Left ventricle myocardium inferior (tissue), 1 donor: ENCODE measurements at places on chromosomes 3 and 15.
A peak's percentile ranks its signal among the peaks of the same experiment; 100 is the strongest.

- DNase-seq: no peak
Measured at GRCh38 chr3:149701206-149701976, 43.6 kb upstream of the WWTR1 start.

DNA sequence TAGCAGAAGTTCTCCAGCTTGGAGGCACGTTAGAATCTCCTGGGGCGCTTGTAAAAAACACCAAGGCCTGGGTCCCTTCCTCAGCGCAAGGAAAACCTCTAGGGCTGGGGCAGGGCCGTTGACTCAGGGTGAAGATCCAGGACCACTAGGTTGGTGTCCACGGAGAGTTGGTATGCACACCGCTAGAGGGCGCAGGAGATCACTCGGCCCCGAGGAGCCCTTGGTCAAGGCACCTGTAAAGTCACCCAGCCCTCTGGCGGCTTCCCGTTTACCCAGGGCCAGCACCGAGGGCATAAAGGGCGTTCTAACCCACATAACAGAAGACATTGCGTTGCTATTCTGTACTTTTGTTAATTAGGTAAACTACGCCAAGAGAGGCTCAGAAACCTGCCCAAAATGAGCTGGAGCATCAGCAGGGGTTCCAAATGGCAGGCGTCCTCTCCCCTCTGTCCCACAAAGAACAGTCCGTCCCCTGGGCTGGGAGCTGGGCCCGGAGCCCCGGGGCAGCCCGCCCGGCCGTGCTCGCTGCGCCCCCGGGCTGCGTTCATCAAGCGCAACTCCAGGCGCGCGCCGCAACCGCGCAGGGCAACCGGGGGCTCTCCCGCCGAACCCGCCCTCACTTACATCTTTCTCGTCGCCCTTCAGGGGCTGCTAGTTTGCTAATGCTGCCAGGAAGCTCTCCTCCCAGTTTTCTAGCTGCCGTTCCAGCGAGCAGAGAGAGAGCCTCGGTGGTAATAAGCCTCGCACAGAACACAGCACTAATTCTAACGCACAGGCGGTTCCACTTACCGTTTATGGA is 332.1 kb downstream of the ARRDC4 start:
- peak; percentile 20 for DNase-seq

DNA sequence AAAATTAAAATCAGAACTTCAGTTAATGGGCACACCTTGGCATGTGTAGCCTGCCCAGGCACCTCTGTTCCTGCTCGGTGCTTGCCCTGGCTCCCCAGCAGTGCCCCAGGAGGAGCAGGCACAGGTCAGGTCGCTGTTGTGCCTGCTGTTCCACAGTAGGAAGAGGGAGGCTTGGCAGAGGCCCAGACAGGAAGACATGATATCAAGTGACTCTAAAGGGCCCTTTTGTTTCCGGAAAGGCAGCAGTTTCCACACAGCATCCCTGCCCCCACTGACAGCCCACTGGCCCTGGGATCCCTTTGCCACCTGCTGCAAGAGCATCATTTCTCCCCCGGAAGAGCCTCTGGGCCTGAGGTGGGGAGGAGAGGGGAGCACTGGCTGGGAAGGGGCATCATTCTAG is 40.5 kb upstream of the HES1 start:
- peak; percentile 56 for DNase-seq

DNA sequence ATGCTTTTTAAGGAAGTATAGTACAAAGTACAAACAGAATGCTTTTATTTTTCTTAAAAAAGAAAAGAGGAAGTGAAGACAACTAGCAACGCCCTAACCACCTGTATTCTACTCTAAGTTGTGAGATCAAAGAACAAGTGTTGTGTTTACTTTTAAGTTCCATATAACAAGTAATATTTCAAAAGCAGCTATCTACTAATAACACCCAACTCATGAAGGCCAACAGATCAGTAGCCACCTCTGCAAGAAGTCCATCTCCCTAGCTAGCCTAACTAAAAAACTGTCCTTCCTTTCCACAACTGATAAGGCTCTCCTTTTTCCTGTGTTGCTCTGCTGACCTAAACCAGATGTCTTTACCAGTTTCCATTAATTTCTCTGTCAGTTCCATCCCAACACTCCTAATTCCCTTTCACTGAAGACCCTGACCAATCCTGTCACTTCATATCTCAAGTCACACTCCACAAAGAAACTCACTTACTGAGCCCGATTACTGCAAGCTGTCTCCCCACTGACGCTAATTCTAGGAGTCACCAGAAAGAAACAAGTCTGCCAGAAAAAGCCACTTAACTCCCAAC is 26.9 kb downstream of the PHC3 start:
- DNase-seq: no peak

DNA sequence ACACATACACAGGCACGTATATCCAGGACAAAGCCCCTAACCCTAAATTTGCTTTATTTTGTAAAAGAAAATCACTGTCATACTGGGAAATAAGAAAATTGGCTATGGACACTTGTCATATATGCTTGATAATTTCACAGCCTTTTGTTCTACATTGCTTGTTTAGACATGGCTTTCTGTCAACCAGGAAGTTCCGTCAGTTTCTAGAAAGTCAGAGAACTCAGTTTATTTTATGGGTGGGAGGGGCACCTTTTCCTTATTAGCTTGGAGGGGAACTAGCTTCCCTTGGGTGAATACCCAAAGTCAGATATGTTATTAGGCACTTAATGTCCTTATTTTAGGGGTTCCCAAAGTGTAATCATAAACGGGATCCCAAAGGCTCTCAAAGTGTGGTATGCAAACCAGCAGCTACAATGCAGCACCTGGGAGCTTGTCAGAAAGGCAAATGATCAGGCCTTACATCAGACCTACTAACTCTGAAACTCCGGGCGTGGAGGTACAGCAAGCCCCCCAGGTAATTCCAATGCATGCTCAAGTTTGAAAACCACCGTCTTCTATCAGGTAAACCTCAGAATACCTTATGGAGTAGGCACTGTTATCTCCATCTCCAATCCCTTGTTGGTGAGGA is 50.1 kb downstream of the CADPS start:
- DNase-seq: no peak

DNA sequence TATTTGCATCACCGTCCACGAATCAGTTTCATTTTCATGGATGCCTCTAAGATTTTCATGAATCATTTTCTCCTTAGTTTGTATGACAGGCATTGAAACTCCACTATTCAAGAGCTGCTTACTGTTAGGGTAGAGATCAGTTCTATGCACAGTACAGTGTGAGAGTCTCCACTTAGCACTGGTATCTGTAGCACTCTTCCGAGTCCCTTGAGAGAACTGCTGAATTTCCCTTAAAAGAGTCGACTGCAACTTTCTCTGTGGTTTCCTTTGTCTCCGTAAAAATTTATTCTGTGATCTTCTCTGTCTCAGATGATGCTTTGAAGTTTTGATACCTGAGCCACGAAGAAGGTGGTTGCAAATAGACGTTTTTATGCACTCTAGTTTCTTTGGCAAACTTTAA is 14.8 kb downstream of the GTPBP8 start:
- DNase-seq: no peak

GRCh38 chr3:129421988-129422745 is 6.3 kb downstream of the EFCAB12 start:
- no peak for DNase-seq

- DNase-seq: no peak
Measured at GRCh38 chr3:185316740-185317412, 46.1 kb upstream of the MAP3K13 start.

DNA sequence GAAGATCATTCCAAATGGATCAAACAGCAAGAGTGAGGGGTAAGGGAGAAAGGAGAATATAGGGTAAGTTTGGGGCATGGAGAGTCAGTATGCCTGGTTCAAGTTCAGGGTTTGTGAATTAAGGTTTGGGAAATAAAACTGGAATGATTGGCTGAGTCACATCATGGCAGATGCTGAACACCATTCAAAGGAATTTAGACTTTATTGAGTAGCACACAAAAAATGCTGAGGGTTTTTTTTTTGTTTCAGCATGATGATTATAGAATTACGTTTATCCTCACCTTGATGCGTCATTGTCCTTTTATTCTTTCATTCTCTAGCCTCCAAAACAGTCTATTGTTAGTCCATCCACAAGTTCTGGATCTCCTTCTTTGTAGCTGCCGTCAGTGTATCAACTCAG is 220.0 kb upstream of the UMPS start:
- no peak for DNase-seq

GRCh38 chr3:108448593-108448992 is 61.8 kb downstream of the MYH15 start:
- no peak for DNase-seq

- no peak for DNase-seq
Measured at GRCh38 chr3:119235151-119235550, 5.5 kb downstream of the B4GALT4 start.

DNA sequence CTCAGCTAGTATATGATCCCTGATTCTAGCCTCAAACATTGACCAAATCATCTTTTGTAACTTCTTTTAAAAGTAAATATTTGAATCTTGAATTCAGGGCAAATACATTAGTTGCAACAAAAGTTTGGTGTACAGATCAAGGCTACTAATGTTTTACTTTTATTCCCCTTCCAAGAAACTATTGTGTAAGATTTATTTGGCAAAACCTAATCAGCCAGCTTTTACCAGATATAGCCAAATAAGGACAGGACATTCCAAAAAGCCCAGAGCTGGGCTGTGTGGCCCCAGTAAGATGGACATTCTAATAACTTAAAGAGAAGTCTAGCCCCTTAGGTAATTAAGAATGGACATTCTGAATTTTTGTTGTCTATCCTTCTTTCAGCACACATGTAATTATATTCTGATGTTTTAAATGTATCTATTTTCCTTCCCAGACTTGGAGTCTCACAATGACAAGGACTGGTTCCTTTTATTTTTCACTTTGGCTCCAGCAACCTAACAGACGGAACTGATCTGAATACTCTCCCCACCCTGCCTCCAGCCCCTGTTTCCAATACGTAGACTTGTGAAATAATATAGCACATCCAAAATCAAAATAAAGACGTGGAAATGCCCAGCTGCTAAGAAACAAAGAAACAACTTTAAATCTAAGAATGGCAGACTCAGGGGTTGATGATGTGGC is 48.1 kb downstream of the STARD5 start:
- no peak for DNase-seq

GRCh38 chr15:66461917-66462316 is 35.6 kb downstream of the SNAPC5 start:
- DNase-seq: no peak

DNA sequence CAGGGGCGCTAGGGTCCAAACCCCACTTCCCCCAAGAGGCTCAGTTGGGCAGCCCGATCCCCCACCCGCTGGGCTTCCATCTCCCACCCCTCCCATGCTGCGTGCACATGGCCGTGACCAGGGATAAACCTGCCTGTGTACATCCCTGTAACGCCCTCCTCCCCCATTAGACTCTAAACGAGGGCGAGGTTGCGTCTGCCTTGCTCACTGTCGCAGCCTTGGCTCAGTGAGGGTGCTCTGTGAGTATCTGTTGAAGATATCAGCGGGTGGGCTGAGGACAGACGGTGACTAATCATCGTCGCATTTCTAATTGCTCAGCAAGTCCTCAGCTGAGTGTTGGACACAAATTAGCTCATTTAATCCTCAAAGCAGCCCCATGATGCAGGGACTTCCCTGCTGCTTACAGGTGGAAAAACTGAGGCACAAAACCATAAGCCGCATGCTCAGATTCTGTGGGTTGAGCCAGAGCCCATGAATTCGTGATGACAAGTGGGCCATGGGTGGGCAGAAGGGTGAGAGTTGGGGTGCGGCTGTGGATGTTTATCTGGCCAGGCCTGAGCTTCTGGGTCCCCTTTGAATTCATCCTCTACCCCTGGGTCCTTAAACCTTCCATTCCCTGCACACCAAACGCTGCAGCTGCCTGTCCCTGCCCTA is 26.0 kb downstream of the FBLN2 start:
- DNase-seq: no peak

- no peak for DNase-seq
Measured at GRCh38 chr3:122886251-122886650, 91.4 kb downstream of the SLC49A4 start.

DNA sequence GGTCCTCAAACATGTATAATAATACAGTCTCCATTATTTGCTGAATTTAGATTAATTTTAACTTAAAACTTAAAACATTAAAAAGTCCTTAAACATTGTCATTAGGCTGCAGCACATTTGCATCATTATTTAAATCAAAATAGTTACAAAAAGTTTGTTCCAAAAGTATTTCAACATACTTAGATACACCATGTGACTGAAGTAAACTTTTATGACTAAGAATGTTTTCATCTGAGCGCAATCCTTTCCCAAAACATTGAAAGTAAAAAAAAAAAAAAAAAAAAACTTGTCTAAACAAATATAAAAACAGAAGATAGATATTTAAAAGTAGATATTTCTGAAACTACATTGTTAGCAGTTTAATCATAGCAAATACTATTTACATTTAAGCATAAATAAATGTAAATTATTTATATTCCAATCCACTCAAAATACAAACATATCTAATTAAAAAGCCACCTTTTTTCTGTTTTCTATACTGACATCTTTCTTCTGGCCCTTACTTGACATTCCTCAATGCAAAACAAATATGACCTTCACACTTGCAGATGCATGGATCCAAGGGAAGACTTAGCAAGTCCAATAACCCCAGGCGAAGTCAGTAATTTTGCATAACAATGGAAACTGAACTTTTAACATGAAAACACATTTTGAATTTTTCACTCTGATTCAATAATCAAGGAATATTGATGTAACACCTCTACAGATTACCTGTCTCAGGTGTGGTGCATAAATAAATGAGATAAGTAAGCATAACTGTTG is 10.3 kb downstream of the FAM227B start:
- DNase-seq: no peak

- no peak for DNase-seq
Measured at GRCh38 chr15:85404176-85404917, 23.9 kb downstream of the AKAP13 start.

DNA sequence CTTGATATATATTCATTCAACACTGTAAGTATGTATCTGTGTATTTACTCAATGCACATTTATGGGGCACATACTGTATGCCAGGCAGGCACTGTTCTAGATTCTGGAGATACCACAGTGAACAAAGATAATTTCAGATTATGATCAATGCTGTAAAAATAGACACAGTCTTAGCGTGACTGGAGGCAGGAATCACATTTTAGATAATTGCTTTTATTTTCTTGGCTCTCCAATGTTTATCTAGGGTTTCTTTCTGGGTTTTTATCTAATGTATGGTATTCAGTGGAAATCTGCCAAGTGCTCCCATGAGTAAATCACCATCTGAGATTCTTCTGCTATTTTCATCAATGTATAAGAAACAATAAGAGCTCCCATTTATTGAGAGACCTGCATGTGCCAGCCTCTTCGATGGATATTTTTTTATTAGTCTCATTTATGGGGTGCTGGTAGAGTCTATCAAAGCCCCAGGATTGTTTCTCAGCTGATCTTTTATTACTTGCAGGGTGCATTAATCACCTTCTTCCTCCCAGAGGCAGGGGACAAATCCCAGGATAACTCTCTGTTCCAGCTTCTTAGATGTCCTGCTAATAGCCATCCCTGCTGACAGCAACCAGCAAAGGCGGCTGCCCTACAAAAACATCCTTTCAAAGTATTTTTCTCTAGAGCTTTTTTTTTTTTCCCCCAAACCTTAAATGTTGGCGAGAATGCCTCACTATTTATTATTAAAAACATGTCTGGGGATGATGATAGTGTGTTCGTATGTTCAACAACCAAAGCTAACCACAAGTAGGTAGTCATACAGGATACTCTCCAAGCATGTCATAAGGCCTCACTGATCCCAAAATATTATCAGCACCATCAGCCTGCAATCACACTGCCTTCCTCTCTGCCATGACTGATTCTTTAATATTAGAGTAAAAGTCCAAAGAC is 331.0 kb upstream of the RASGRP1 start:
- DNase-seq: no peak

- DNase-seq: no peak
Measured at GRCh38 chr3:118165413-118165812, 869.2 kb downstream of the IGSF11 start.

GRCh38 chr3:56294286-56294685 is 174.0 kb downstream of the ERC2 start:
- no peak for DNase-seq

GRCh38 chr15:54011656-54012055 is 33.4 kb downstream of the UNC13C start:
- no peak for DNase-seq
